Esophagus squamous epithelium (tissue), 5 donors: ENCODE measurements at places on chromosomes 1 and 21.

DNA sequence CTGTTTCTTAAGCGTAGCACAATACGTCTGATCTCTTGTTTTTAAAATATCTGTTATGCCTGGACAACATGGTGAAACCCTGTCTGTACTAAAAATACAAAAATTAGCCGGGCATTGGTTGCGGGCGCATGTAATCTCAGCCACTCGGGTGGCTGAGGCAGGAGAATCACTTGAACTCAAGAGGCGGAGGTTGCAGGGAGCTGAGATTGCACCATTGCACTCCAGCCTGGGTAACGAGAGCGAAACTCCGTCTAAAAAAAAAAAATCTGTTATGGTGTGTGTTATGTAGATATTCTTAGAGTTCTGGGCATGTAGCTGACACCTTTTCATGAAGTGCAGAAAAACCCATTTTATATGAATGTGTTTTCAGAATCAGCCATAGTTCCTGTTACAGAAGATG is 38.2 kb downstream of the RABGAP1L start:
- no peak for DNase-seq

- no peak for DNase-seq
These were observed 1.9 kb upstream of the CNTN2 start for GRCh38 chr1:205041001-205041715.

- no peak for DNase-seq
These were observed 48.3 kb downstream of the SIM2 start for GRCh38 chr21:36747041-36747814.

DNA sequence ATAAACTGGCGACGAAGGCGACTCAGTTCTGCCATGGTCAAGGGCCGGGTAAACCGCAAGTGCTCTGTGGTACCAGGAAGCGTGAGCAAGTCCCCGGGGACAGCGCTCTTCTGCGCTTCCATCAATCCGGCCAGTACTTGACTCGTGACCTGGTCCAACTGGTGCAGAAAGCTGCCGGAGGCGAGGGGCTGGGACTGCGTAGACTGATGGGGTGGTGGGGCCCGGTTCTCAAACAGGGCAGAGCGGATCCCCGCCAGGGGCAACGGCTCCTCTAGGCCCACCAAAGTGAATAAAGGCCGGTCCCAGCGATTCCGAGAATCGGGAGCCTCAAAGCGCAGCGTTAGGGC is 852 bp downstream of the KTI12 start:
- DNase-seq: no peak

DNA sequence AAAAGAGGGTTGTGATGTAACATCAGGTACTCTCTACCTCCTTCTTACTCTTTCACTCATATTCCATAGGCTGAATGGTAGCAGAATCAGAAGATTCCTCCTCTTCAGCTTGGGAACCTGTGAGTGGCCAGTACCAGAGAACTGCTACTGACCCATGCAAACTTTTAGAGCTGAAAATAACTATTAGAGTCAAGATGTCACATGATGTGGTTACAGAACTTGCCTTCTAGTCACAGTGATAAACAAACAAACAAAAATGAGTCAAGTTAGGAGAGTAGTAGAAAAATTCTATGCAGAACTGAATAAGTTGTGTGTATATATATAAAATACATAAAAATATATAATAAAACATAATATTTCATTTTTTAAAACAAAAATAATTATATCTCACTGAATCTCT is 47.6 kb upstream of the RGS1 start:
- DNase-seq: no peak

DNA sequence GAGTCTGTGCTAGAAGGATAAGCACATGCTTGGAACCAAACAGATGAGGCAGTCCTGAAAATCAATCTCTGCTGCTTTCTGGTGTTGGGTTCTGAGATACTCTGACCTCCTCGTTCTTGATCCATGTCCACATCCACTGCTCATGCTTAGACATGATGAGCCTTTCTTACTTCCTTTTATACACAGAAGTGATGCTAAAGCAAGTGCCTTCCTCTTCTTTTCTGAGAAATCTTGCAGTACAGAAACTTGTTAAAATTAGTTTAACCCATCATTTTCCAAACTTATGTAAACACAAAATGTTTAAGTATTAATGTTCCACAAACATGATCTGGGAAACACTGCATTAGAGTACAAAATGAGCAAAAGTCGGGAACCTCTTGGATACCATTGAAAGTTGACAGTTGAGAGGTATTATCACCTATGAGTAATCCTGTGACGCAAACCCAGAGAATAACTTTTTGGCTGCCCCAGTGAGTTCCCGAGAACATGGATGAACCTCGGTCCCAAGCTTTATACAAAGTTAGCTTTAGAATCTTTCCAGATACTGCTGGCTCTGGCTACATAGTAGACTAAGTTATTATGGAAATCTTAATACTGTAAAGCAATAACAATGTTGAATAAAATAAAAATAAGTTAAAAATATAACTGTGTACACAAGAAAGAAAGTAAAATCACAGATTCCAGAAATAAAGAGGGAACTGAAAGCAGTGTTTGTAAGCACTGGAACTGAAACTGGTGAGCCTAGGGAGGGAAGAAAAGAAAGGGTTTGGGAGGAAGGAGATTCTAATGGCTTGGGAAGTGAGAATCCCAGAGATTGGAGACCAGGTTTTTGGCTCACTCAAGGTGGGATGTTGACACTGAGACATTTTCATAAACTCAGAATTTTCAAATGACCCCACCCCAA is 429.3 kb upstream of the RUNX1 start:
- DNase-seq: no peak

DNA sequence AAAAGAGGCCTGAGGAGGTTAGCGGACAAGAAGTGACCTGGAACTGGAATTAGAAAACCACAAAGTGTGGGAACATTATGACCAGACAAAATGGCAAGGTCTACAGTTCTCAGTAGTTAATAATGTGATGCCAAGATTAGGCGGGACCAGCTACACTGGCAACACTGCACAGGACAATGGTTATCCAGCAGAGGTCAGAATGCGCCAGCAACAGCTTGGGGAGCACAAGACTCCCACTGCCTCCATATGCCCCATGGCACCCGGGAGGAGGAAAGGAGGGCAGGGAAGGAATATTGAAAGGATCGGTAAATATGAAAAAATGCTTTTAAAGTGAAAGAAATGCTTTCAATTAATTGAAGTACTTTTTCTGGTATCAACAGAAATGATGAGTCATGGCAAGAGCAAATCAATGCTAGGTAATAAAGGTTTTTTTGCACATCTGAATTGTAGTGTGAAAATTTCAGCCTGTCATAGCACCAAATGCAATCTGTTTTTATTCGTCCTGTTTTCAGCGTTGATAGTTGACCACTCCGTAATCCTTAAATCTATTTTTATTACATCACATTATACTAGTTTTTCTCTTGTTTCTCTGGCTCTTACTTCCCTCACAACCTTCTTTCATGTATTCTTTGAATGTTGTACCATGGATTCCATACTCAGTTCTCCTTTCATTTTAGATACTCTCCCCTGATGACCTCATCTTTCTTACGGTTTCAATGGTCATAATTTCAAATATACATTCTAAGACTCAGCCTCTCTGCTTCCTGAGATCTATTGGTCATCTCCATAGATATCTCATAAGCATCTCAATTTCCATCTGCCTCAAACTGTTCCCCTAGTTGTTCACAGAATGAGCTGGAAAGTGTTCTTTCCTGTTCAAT is 30.7 kb downstream of the VCAM1 start:
- no peak for DNase-seq

DNA sequence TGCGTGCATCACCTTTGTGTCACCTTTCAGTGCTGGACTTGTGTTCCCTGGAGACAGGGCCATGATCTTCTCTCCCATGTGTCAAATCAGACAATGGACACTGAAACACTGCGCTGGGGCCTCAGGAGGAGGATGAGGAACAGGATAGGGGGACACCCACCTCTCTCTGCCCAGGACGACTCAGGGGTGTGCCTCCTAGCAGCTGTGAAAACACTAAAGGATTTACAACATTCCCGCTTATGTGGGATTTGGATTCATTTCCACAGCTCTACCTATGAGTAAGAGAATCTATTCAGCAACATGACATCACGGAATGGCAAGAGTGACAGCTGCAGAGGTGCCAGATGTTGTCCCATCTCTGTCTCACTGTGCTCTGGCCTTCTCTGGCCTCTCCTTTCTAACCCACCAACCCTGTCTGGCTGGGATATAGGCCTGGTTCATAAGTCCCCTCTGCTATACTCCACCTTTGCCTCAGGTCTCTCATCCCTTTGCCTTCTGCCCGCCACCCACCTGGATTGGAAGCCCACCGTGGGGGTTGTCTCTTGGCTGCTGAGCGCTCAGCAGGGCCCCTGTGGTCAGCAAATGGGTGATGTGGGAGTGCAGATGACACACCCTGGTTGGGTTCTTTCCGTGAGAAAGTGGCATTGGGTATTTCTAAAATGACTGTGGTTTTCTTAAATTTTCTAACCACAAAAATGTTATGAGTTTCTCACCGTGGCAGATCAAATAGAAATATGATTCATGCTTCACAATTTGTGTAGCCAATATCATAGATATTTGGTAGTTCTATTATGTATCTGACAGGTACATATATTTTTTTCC is 47.1 kb upstream of the TLR5 start:
- no peak for DNase-seq

GRCh38 chr1:19153169-19153568 is 56.9 kb downstream of the UBR4 start:
- DNase-seq: no peak

GRCh38 chr1:157312082-157312812 is 174.1 kb upstream of the ETV3 start:
- no peak for DNase-seq

DNA sequence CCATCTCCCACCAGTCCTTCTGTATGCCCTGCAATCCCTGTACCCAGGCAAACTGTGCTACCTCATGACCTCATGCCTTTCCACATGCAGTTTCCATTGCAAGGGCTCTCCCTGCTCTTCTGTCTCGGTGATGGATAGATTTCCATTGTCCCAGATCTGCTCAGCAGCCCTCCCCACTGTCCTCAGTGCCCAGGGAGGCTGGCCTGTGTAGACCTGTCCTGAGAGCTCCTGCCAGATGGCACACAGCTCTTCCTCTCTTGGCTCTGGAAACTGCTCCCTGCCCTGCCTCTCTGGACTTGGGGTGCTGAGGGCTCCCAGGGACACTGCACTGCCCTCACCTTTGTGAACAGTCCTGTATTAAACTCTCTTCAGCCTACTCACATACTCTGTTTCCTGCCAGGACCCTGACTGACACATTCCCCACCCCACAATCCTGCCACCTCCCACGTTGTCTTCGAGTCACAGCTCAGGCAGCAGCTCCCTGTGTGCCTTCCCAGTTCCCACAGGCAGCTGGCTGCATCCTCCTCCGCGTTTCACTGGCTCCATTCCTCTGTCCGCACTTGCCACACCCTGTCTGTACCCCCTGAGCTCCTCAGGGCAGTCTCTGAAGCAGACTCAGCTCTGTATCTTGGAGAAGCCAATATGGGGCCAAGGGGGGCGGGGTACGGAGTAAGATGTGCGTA is 57.0 kb downstream of the SPATA46 start:
- no peak for DNase-seq

DNA sequence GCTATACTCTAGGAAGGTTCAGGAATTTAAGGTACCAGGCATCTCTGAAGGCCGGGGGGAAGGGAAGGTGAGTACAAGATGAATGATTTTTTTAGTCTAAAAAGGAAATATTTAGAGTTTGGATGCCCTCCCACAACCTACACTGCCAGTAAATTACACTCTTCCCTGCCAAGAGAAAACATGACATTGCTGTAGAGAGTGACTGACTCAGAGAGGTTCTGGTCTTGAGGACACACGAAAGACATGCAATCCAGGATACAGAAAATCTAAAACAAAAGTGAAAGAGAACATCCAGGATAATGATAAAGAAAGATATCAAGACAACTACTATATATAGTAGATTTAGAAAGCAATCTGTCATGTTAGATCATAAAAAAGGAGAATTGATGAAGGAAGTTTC is 200.5 kb downstream of the TYW3 start:
- DNase-seq: no peak

DNA sequence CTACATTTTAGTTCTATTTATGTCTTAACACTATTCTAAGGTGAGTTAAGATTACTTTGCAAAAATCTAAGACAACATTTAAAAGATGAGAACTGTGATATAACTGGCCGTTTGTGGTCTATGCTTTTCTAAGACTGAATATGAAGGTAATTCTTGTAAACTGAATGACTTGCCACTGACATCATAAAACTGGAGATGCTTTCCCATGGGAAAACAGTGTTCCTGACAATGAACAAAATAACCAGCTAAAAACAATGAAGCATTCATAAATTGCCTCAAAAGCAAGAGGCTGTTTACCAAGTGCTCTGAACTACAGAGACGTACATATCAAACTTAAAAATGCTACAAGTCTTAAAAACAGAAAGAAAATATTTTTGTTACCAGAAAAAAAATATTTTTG is 54.7 kb downstream of the APP start:
- no peak for DNase-seq
